Activated effector memory CD4-positive, alpha-beta T cell treated with Interleukin-2 at 50 U/mL for 16 hours (primary cell): ENCODE measurements at places on chromosomes 12 and 14.

DNA sequence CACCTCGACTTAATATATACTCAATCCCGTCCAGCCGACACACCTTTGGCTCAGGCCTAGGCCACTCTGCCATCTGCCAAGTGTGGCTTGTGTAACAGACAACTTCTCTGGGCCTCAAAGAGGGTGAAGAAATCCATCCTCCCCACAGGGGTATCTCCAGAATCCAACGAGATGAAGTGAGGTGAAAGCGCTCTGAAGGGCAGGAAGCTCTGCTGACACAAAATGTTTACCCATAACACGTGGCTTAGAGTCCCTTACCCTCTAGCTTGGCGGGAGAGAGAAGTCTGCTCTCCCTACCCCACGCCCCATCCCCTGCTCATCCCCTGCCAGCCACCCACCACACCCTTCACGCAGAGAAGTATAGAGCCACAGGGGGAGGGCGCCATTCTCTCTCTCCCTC, 13.0 kb downstream of the ZBTB39 start:
- no peak for DNase-seq

GRCh38 chr12:73547421-73547820, 990.2 kb upstream of the ATXN7L3B start:
- no peak for DNase-seq

DNA sequence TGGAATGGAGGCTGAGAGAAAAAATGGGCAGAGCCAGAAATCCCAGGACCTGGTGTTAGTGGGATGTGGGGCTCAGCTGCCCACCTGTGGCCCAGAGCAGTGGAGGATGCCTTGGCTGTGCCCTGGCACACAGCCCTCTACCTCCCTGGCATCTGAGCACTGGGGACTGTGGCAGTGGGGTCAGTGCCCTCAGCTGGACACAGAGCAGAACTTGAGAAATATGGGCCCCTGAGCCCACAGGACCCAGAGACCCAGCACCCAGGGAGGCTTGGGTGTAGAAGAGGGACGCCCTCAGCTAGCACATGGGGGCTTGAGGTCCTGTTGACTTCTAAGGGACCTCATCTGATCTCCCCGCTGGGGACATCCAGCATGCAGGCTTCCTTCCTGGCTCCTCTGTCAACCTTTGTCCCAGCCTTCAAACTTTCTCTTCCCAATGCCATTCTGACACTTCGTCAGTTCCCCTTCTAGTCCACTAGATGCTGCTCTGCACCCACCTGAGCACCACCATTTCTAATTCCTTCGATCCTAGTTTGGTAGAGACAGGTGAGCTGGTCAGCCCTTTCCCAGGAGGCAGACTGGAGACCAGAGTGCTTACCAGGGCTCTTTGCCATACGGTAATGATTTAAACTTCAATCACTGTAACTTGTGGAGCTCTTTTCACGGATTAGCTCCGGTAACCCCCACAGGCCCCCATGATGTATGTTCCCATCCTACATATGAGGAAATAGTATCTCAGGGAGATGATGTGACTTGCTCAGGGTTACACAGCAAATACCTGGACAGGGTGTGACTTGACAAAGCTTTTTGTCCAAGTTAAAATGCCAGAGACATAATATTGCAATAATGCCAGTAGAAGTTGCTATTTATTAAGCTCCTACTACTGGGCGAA, 143.7 kb downstream of the ASCL4 start:
- no peak for DNase-seq

DNA sequence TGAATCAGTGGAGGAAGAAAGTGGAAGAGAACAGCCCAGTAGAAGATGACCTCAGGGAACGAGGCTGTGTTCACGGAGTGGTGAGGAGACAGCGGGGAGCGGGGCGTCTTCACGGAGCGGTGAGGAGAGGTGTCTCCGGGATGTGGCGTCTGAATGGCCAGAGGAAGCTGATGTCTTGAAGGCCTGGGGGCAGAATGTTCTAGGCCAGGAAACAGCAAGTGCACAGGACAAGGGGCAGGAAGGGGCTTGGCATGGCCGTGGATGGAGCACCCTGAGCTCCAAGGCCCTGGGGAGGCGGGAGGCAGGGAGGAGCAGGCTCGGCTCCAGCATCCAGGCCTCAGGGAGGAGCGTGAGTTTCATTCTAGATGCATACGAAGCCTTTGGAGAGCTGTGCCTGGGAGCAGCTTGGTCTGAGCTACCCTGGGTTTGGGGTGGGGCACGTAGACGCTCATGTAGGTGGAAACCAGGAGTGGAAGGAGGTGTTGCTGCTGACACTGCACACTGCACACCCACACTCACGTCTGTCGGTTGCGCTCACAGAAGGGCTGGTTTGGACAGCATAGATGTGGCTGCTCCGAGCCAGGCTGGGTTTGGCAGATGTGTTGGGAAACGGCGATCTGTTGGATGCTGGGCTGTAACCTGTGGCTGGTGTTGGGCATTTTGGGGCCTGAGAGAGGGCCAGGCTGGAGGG, 131.6 kb downstream of the ADGRD1 start:
- DNase-seq = no peak

DNA sequence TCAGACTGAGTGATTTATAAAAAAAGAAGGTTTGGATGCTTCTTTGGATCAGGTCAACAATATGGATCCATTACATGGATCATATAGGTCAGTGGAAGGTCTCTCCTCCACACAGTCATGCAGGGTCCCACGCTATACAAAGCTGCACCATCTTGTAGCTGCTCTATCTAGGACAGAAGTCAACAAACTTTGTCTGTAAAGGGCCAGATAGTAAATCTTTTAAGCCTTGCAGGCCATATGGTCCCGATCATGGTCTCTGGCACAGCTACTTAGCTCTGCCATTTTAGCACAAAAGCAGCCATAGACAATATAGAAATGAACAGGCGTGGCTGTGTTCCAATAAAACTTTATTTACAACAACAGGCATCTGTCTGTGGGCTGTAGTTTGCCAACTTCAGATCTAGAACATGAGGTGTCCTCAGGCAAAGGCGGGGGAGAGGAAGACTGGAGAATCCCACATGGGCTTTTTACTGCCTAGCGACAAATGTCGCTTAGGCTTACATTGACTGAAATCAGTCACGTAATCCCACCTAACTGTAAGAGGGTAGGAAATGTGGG, 36.7 kb downstream of the TMEM233 start:
- no peak for DNase-seq

- DNase-seq = no peak
These were observed 281.5 kb downstream of the ZFP36L1 start for GRCh38 chr14:68511129-68512047.
